ENCODE measurements at places on chromosomes 6 and 20. TPM values are rescaled to one million over a fixed set of nuclear protein-coding genes. Genes with fewer than 3 reads are reported as not detected.

The C2 gene
- 0.36 TPM for polyA plus RNA-seq

- no peak for DNase-seq
These were observed 35.0 kb downstream of the TGM2 start for GRCh38 chr20:38129893-38130609.

DNA sequence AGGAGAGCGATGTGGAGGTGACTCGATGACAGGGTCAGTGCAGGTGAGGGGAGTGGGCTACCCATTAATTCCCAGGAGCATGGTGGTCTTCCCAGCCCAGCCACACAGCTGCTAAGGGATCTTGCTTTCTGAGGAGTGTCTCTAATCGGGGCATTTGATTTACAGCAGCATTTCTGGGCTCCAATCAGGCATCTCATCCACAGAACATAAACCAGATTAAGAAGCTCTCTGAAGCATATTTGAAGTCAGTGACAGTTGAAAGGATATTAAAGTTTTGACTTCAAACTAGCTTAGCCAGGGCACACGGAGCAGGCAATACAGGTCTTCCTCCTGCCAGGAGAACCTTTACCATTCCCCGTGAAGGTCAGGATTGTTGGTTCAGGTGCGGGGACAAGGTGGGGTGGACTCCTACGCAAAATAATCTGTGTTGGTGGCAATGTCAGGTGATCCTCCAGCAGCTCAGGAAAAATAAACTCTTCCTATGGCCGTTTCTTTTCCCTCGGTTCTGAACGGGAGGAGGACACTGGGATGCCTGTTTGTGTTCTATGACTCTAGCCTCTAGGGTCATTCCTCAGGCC lies 39.9 kb upstream of the ZNF831 start:
- DNase-seq, result no peak

DNA sequence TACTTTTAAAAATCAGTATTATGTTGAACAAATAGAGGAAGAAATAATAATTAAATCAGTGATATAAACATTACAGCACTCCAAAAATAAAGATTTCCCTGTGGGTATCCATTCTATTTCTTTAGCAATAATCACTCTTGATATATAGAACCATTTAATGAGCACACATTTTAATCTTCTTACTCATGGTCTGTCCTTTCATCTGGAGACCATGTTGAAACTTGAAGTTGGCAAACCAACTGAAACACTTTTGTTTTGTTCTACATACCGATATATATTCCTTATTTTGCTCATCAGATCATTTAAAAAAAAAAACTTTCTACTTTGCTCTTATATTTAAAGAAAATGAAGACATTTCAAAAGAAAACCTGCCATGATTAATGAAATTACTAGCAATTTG lies 13.4 kb downstream of the C6orf58 start:
- no peak for DNase-seq

The TNNC2 gene
- 0.22 TPM for polyA plus RNA-seq

DNA sequence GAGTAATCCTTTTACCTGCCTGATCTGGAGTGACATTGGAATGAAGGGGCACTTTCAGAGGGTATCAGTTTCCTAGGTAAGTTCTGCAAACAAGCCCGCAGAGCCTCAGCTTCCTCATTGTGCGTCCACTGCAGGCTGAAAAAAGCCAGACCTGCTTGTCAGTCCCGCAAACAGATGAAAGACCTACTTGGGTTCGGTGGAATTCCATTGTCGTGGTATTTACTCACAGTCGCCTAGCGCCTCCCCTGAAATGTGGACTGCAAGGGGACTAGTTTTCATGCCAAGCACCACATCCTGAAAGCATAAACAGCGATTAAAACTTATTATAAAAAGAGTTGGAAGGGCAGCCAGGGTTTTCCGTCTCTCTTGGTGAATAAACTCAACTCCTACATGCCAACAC lies 121.5 kb downstream of the PAX1 start:
- no peak for DNase-seq

DNA sequence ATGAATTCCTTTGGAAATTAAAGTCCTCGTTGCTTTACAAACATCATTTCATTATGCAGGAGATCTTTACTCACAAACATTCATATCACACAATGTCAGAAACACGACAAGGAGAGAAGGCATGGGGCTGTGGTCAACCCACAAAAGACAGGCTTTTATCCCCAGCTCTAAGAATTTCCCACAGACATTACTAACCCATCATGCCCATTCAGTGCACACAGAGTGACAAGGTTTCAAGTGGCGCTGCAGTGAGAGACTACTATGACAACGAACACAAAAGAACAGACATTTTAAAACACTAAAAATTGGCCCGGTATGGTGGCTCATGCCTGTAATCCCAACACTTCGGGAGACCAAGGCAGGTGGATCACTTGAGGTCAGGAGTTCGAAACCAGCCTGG lies 579.8 kb upstream of the AGPAT4 start:
- no peak for DNase-seq

The TRDN gene
- not detected for polyA plus RNA-seq

- DNase-seq, result no peak
These were observed 653.8 kb downstream of the MMUT start for GRCh38 chr6:48809245-48809644.

The WFDC5 gene
- polyA plus RNA-seq, result not detected

- no peak for DNase-seq
These were observed 31.8 kb downstream of the CST9L start for GRCh38 chr20:23536328-23536974.

- no peak for DNase-seq
These were observed 1.8 kb upstream of the KCNQ5 start for GRCh38 chr6:72619883-72620696.

The NKX2-4 gene
- not detected for polyA plus RNA-seq

DNA sequence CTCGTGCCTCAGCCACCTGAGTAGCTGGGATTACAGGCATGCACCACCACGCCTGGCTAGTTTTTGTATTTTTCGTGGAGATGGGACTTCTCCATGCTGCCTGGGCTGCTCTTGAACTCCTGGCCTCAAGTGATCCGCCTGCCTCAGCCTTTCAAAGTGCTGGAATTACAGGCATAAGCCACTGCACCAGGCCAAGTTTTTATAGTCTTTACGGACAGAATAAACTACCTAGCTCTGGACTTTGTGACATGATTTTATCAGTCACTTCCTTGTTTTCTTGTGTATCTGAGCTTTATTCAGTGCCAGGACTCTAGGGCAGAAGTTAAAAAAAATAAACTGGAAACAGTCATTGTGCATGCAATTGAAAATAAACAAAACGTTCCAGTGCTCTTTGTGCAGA lies 46.7 kb upstream of the RALGAPA2 start:
- no peak for DNase-seq

The TSPO2 gene
- polyA plus RNA-seq, result not detected

- peak; percentile 24 for DNase-seq
These were observed 143.4 kb downstream of the ADGRB3 start for GRCh38 chr6:68778356-68779020.

- DNase-seq, result peak; percentile 56
These were observed 127.7 kb upstream of the LRFN2 start for GRCh38 chr6:40714576-40715564.

The UBD gene
- 1.2 TPM for polyA plus RNA-seq

- no peak for DNase-seq
These were observed 205.4 kb upstream of the BMP2 start for GRCh38 chr20:6562111-6562510.

DNA sequence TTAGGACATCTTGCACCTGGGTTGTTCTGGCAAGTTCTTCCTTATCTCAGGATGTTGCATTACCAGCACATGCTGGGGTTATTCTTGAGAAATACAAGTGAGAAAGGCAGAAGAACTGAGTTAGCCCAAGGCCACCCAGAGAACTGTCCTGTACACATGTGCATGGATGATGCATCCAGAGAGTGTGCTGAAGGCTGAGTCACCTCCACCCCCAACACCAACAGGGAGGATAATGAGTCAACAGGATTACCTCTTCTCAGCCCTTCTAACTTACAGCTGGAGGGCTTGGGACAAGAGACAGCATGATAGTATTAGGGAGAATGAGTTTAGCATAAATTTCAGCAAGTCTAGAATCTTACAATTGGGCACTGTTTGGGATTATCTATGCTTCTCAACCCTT lies 8.5 kb downstream of the SCGN start:
- peak; percentile 67 for DNase-seq

The PDYN gene
- not detected for polyA plus RNA-seq

The LY6G6F gene
- polyA plus RNA-seq, result not detected

- DNase-seq, result no peak
These were observed 9.8 kb downstream of the SLC22A23 start for GRCh38 chr6:3447005-3447404.

- no peak for DNase-seq
These were observed 67.9 kb downstream of the IGF2R start for GRCh38 chr6:160036790-160037206.

GRCh38 chr20:59667131-59667530 lies 62.8 kb downstream of the PHACTR3 start:
- no peak for DNase-seq

The PLEKHG1 gene
- 0.17 TPM for polyA plus RNA-seq
